Purkinje cell (primary cell): ENCODE measurements at places on chromosomes 4 and X. TPM values are rescaled to one million over a fixed set of nuclear protein-coding genes. Genes with fewer than 3 reads are reported as not detected.

The JAKMIP1 gene
- 24.6 and 30.5 TPM in 2 replicates for polyA plus RNA-seq

The ITM2A gene
- 6.3 and 20.3 TPM in 2 replicates for polyA plus RNA-seq

The UGT8 gene
- polyA plus RNA-seq = 5.2 and 15.4 TPM in 2 replicates

The OCIAD1 gene
- polyA plus RNA-seq = 756 and 891 TPM in 2 replicates

The TBC1D9 gene
- 40.3 and 49.0 TPM in 2 replicates for polyA plus RNA-seq
